Trophoblast cell (in vitro differentiated cells and primary cell): ENCODE measurements at places on chromosomes 6 and 20.

GRCh38 chr6:133540361-133540760, 299.2 kb downstream of the EYA4 start:
- DNase-seq: no peak

DNA sequence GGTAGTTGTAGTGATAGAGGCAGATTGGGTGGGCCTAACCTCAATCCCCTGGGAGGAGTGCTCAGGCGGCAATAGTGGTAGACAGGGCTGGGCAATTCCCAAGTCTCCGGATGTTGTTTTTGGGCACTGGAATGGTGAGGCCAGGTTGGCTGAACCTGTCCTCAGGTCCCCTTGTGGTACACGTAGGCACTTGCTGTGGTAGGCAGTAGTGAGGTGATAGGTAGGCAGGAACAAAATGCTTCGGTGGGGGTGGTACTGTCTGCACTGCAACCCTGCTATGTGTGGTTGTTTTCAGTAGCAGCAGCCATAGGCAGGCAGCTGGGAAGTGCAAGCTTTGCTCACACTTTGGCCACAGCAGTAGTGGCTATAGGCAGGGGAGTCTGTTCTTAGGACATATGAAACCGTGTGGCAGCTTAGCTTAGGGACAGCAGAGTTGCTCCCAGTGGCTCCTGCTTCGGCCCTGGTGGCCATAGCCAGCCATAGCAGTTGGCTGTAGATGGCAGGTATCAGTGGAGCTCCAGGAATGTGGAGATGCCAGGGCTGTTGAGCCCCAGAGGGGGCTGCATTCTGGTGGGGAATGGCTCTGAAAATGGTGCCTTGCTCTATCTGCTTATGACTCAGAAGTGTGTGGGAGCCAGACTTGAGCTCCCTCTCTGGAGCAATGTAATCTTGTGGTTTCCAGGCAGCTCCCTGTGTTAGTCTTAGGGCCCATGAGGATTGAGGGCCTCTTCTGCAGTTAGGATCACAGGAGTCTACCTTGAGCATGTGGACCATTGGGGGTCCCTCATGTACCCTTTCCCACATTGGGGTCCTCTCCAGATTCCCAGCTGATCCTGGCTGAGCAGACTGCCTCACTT, 241.8 kb upstream of the BMP2 start:
- no peak for DNase-seq

DNA sequence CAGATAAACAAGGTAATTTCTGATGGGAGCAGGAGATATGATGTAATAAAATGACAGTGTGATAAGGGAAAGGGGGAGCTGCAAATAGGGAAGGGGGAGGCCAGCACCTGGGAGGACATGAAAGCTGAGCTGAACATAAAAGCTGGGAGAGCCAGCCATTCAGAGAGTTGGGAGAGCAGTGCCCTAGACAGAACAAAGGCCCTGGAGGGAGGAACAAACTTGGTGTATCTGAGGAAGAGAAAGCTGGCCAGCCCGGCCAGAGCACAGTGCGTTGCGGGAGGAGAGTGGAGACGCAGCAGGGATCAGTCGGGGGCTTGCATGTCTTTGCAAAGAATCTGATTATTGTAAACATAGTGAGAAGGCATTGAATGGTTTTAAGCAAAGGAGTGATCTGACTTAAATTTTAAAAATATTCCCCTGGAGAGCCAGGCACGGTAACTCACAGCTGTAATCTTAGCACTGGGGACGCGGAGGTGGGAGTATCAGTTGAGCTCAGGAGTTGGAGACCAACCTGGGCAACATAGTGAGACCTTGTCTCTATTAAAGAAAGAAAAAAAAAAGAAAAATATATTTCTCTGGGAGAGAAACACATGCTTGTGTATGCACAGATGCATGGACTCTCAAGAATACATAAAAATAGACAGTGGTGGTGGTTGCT, 318.2 kb downstream of the ZFAND3 start:
- DNase-seq: no peak

DNA sequence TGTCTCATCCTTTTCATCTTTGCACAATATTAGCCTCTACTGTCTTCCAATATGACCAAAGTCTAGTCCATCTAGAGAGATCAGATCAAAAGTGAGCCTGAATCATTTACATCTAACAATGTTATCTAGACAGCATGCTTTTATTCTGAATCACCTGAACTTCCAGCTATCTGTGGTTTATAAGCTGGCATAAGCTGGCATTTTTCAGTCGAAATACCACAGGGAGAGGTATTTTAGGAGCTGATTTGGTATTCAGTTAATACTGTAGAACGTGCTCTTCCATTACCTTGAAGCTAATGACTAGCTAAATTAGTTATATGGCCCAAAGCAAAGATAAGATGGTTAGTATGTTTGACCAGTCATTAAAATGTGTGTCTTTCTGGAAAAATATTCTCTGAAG, 188.3 kb upstream of the AGPAT4 start:
- DNase-seq: no peak

- DNase-seq: no peak
Measured at GRCh38 chr20:49435639-49436038, 46.8 kb downstream of the KCNB1 start.

DNA sequence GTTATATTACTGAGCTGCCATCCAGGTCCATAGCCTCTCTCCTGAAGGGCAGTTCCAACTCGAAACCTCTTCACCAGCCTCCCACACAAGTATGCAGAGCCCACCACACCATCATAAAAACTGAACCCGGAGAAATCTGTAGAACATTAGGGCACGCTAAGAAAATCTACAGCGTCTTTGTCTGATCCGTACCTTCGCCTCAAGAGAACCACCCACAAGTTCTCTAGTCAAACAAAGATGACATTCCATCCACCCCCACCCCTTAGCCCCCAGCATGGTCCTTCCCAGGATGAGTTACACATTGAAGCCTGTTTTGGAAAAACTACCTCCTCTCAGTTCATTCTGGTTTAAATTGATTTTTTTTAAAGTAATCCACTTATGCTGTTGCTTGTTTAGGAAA, 219.7 kb downstream of the ZMYND8 start:
- no peak for DNase-seq

GRCh38 chr6:166293731-166294584, 14.2 kb downstream of the PRR18 start:
- no peak for DNase-seq

DNA sequence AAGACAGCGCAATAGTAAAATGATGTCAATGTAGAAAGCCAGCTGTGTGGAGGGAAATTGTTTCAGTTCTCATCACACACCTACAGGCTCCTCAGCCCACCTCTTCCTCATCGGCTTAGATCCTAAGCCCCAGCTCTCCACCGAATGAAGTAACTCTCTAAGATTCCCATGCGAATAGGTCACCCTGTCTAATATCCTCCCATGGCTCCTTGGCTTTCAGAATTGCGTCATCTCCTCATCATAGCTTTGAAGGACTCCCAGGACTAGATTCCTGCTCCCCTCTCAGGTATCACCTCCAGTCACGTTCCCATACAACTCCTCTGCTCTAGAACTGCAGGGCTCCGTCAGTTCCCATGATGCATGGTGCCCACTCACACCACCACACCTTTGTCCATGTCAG, 16.2 kb upstream of the SLC22A16 start:
- no peak for DNase-seq

GRCh38 chr6:97820400-97820799, 537.4 kb upstream of the MMS22L start:
- DNase-seq: no peak

- peak; percentile 57 for DNase-seq
Measured at GRCh38 chr6:33312361-33313104, 1.3 kb downstream of the TAPBP start.

DNA sequence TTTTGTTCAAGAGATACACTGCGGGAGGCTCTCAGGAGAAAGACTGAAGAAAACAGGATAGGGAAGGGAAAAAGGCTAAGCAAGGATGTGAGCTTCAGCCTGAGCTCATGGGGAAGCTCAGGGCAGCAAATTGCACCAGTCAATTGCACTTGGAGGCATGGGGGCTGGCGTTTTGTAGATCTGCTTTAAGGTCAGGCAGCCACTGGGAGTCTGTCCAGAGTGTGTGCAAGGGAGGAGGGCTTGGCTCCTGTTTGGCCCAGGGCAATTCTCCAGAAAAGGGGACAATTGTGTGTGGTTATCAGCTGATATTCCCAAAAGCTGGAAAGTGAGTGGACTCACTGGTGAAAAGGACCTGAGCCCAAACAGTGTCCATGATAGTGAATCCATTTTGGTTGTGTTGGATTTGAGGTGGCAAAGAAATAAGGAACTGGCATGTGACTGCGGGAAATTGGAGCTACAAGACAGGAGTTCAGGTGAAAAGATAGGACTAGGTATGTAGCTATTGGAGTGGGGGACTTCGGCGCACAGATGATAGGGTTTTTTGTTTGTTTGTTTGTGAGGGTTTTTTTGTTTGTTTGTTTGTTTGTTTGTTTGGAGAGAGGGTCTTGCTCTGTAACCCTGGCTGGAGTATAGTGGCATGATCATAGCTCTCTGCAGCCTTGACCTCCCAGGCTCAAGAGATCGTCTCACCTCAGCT, 22.3 kb upstream of the IER3 start:
- no peak for DNase-seq

- no peak for DNase-seq
Measured at GRCh38 chr6:105487040-105487790, 84.3 kb upstream of the PREP start.

DNA sequence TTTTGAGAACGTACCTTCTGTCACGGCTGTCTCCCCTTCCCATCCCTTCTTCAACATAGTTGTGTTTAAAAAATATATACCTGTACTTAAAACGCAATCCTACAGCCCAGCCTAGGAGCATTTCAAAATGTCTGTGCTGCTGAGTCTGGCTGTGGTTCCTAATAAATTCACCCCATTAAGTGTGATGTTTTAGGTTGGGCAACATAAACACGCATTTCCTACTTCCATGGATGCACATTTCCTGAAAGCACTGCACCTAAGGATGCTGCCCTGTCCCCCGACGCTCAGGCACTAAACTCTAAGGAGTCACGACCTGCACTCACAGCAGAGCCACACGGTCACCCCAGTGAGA, 1.2 kb downstream of the REV3L start:
- DNase-seq: no peak

DNA sequence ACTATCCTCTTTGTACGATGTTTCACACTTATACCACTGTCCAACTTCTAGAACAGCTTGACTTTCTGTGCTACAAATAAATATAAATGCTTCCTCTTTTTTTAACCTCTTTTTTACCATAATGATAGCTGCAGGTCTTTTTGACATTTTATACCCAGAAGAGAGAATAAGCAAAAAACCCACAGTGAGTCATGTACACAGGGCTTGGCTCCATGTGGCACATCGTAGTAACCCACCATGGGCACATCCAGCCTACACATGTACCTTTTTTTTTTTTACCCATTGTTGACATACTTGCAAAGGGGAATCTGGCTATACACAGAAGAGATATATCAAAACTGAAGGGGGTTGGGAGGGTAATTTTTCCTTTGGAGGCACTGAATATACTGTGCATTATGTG, 59.5 kb upstream of the RSPO3 start:
- no peak for DNase-seq

GRCh38 chr20:1855109-1855508, 40.1 kb upstream of the SIRPA start:
- no peak for DNase-seq

DNA sequence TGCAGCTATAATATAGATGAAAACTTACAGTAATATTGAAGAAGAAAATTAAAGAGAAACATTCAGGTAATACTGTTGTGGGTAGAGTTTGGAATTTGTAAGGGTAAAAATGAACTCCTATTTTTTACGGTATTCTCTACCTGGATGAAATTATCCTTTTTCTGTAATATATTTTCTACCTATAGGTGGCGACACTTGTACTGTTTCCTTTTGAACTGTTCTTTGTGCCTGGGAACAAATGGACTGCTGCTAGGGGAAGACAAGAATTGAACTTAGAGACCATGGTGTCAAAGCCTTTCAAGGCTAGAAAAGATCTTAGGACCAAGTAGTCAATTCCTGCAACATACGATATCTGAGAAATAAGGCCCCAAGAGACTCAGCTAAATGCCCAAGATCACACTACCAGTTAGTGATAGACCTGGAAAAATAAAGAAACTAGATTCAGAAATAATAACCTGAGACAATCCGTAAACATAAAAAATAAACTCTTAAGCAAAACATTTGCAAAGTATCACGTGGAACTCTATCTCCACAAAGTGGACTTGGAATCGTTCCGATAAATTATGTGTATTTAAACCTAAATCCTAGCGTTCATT, 383.8 kb downstream of the TFAP2A start:
- peak; percentile 89 for DNase-seq

GRCh38 chr20:63930971-63931553, 25.2 kb downstream of the UCKL1 start:
- no peak for DNase-seq

DNA sequence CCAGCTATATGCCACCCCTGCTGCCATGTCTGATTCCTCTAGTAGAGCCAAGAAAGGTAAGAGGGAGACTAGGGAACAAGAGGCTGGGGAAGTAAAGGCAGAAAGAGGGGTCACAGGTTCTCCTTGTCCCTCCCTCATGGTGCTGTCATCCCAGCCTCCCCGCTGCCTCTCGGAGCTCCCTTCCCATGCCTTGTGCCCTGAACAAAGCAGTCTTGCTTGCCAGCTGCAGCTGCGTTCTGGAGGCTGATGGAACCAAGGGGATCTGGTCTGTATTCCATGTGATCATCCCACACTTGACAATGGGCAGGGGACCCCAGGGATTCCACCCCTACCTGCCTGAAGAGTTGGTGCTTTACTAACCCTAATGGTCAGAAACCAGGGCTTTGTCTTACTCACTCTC, 61.4 kb downstream of the DAAM2 start:
- no peak for DNase-seq

GRCh38 chr6:44119704-44120262, 7.5 kb downstream of the MRPL14 start:
- no peak for DNase-seq

- peak; percentile 49 for DNase-seq
Measured at GRCh38 chr6:166530211-166531095, 56.0 kb downstream of the RAMACL start.

GRCh38 chr6:13733178-13733887, 21.7 kb upstream of the RANBP9 start:
- peak; percentile 30 for DNase-seq

DNA sequence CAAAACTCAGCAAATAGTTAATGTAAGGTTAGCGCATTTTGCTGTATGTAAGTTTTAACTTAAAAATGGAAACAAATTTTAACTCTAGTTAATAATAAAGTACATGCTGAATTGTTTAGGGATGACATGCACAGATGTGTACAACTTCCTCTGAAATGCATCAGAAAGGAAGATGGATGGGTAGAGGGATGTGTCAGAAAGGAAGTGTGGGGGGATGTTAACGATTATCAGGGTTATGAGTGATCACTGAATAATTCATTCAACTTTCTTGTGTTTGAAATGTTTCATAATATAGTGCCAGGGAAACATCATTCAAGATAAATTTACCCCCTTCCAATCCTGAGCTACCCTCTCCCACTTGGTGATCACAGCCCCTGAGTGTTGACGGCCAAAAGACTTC, 87.6 kb downstream of the FOXA2 start:
- DNase-seq: no peak
